ENCODE measurements at places on chromosomes 2 and 18.

DNA sequence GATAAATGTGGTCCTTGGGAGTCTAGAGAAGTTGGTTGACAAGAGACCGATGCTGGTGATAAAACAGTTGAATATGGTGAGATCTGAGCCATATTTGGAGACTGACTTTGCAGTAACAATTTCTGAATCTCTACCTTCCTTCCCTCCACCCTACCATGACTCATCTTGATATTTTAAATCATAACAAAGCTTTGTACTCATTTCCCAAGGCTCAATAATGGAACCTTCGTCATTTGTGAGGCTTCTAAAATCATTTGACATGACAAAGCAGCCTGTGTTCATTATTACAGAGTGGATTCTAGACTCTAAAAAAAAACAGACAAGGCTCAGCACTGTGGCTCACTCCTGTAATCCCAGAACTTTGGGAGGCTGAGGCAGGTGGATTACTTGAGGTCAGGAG lies 38.5 kb upstream of the PDCL3 start:
- DNase-seq, result no peak

- DNase-seq, result no peak
These were observed 463 bp downstream of the HS1BP3 start for GRCh38 chr2:20650393-20650876.

- peak; percentile 53 for DNase-seq
These were observed at the start of gene SLC9A4 for GRCh38 chr2:102473020-102473419. SLC9A4 (plus strand) TSS chr2:102473226; CDS start chr2:102473760, 534 bp downstream.

DNA sequence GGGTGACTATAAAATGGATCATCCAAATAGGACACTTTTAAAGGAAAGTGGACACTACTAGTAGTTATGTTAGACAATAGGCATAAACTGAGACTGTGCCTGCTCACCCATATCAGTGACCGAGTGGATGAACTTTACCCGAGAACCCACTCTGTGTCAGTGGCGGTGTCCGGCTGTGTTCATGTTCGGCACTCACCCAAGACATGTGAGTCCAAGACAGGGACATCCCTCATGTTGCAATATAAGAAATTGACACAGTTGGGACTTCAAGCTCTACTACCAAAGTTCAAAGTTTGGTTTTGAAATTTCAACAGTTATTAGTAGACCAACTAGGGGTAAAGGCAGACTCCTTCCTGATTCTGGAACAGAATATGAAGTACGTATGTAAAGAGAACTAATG lies 326.3 kb upstream of the TNP1 start:
- no peak for DNase-seq

DNA sequence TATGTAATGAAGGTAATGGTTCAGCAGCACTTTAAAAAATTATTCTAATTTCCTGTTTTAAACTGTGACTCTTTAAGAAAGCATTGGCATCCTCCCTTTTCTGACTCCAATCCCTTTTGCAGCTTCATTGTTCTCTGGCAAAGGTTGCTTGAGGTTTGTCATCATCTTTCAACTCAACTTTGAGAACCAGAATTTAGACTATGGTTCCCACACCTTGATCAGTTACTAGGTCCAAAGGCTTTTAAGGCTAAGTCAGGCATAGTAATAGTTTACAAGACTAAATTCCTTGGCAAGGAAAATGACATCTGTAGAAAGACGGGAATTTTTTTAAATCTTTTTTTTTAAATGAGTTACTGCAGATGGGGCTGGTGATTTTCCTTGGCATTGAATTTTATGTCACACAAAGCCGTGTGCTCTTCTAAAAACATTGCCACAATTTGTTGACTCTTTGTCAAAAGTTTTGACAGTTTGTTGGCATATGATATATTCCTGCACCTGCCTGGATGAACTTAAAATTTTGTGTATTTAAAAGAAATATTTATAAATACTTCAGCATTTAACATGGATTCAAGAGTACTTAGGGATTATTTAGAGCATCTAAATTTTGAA lies 451.0 kb downstream of the MEIS1 start:
- DNase-seq, result no peak

DNA sequence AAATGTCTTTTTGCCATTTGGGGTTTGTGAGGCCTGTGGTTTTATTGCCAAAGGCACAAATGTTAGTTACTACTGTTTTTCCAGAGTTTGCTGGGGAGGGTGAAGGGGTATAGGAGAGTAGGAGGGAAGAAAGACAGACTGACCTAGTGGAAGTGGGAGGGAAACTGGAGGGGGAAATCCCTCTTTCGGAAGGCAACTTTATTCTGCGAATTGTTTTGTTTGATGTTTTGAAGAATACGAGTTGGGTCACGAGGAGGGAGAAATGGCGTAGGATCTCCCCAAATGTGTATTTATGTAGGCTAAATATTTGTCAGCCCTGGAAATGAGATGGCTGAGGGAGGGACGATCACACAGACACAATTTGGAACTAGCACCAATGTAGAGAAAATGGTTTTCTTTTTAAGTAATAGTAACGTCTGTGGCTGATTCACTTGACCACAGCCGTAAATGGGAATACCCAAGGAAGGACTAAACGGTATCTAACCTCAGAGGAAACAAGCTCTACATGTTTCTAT lies 172.3 kb downstream of the ICOS start:
- no peak for DNase-seq

DNA sequence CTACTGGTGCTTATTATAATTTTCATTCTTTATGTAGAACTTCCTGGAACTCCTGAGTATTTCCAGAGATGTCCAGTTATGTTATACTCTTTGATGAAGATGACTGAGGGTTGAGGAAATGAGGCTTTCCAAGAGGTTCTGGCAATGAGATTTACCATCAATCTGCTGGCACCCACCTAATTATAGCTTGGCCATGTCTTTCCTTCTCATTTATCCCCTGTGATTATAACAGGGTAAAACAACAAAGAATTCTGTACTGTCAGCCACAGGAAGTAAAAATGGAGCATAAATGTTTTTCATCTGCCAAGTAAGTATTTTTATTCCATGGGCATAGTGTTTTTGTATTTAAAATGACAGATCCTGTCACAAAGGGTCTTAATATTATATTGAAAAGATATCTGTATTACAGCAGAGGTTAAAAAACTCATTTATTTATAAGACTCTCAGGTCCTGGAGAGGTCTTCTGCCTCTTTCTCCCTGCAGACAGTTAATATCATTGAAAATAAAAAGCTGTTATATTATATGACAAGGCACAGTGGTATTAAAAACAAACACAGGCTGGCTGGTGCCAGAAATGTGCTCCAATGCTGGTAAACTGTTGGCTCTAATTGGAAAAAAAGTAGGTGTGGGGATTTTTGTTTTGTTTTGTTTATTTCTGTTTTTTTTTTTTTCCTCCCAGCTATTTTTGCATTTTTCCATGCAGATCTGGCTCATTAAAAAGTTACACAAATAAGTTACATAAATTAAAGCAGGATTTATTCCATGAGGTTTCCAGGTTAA lies 1764.1 kb upstream of the CELF4 start:
- DNase-seq, result no peak

DNA sequence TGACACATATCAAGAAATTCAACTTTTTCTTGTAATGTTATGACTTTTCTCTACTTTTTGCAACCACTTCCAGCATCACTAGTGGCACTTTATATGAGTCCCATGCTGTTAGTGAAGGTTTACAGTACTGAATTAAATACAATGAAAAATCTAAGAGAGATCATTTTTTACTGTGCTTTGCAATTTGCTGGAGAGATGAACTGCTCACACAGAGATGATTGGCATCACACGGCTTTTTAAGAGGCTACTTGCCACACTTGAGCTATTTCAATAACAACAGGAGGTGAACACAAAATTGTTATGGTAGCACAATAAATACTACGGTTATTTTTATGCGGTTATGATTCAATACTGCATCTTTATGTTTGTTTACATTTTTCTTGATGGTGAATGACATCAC lies 88.9 kb downstream of the DAW1 start:
- DNase-seq, result no peak

- DNase-seq, result no peak
These were observed 696.9 kb upstream of the GYPC start for GRCh38 chr2:125959047-125959446.

DNA sequence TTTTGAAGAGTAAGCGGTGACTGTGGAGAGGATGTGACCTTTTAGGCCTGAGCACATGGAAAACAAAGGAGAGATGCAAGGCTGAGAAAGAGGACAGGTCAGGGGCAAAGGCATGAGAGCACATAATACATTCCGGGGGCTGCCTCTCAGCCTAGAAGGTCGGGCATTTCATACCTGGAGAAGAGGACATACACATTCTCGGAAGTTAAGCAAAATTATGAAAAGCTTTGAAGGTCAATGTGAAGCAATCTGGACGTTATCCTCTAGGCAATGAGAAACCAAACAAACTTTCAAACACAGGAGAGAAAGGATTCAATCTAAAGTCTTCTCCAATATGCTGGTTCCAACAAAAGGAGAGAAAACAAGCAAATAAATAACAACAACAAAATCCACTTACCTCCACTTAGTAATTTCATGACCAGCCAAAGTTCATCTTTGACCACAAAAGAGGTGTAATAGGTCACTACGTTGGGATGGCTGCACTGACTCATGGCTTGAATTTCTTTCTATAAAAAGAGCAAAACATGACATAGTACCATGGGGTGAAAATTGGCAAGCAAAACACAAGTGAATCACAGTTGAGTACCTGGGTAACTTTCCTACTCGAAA lies 80.4 kb downstream of the STK39 start:
- DNase-seq, result no peak

- DNase-seq, result no peak
These were observed 1.2 kb upstream of the WDR7 start for GRCh38 chr18:56649996-56650395.

GRCh38 chr2:60469536-60470317 lies 83.7 kb downstream of the BCL11A start:
- DNase-seq, result no peak

- DNase-seq, result no peak
These were observed 49.0 kb upstream of the EPAS1 start for GRCh38 chr2:46248171-46248570.

- peak; percentile 32 for DNase-seq
These were observed 201.4 kb downstream of the SOCS6 start for GRCh38 chr18:70489986-70490933.

GRCh38 chr18:25553631-25554263 lies 201.8 kb upstream of the ZNF521 start:
- no peak for DNase-seq

GRCh38 chr2:111624411-111625156 lies 259.4 kb downstream of the ANAPC1 start:
- DNase-seq, result no peak

GRCh38 chr18:7840411-7840810 lies 273.3 kb downstream of the PTPRM start:
- DNase-seq, result no peak

DNA sequence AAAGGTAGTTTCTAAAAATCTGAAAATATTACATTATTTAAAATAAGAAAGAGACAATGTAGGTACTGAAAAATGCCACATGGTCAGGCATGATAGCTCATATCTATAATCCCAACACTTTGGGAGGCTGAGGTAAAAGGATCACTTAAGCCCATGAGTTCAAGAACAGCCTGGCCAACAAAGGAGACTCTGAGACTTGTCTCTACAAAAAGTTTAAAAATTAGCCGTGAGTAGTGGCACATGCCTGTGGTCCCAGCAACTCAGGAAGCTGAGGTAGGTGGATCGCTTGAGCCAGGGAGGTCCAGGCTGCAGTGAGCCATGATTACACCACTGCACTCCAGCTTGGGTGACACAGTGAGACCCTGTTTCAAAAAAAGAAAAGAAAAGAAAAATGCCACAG lies 21.8 kb downstream of the ATAD2B start:
- DNase-seq, result no peak

GRCh38 chr2:163692611-163693482 lies 43.0 kb downstream of the FIGN start:
- DNase-seq, result no peak

DNA sequence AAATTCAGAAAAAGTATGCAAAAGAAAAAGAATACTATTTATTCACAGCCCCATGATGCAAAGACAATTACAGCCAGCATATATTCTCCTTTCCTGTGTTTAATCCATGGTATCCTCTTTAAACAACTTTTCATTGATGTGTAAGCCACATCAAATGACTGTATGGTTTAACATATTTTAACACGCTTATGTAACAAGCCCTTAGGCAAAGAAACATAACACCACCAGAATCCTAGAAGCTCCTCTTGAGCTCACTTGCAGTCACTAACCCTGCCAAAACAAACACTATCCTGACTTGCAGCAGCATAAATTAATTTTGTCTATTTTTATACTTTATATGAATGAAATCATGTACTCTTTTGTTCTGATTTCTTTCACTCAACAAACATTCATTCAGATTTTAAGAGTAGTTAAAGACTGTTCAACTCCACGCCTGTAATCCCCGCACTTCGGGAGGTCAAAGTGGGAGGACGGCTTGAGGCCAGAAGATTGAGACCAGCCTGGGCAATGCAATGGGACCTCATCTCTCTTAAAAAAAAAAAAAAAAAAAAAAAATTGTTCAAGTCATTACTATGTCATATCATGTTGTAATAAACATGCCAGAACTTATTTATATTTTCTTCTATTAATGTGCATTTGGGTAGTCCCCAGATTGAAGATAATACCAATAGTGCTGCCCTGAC lies 226.3 kb downstream of the NBAS start:
- DNase-seq, result no peak

DNA sequence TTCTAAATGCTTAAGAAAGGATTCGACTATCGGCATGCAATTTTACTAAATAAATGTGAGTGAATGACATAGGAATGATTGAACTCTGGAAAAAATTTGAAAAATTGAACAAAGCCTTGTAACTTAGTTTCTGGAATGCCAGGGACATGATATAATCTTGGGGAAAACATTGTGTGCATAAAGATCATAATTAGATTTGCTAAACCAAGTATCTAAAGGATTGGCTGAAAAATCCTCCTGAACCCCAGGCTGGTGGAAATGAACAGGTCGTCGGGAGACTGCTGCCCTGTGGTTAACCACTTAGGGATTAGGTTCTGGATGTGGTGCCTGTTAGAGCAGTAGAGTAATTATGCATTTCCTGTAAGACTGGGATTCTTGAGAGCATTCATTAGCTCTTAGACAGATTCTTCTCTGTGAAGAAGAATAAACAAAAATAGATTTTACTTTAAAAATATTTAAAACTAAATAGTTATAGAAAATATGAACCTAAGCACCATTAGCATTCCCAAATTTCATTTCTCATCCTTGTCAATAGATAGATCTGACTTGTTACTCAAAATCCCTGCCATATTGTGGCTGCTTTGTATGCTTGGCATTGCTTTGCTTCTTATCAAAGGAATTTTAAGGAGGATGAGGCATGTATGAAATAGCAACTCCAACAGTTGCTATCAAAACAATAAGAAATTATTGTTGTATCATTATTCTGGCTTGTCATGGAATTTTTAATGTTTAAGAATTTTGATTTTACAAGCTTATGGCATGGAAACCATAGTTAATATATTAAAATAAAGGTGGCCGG lies 55.9 kb downstream of the LYPD6B start:
- no peak for DNase-seq
